ENCODE measurements at places on chromosomes 1 and 21.

DNA sequence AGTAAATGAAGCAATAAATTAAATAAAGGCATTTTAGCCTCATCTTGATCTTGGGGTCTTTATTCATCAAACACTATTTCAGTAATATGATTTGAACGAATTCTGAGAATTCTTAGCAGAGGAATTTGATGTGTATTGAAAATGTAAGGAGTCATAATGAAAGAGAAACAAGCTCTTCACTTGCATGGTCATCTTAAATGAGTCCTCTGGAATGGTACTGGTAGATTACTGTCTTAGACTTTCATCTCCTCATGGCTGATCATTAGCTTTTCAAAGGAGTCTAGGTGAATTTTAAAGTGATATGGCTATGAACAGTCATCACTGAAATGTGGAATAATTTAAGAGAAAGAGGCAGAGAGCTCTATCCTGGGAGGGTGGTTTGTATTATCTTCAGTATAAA, 30.0 kb downstream of the PRRC2C start:
- DNase-seq, result no peak

DNA sequence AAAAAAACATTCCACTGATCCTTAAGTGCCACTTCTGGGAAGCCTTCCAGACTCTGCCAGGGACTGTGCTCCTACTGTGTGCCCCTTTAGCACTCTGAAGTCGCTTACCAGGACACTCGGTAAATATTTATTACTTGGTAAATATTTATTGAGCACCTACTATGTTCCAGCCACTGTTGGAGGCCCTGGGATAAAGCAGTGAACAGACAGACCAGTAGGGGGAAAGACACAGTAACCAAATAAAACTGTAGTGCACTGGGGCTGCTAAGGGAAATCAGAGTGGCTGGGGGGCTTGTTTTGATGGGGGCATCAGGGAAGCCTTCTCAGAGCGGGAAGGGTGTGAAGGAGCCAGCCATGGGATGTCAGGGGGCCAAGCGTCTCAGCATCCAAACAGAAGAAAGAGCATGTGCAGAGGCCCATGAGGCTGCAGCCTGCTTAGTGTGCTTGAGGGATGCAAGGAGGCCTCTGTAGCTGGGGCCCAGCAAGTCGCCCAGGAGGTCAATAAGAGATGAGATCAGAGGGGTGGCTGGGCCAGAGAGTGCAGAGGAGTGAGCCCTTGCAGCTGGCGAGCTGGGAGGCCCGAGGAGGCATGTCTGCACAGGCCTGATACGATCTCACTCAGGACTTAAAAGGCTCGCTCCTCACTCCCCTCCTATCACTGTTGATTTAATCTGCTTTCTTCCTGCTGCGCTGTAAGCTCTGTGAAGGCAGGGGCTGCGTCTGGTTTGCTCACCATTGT, 28.6 kb downstream of the KAZN start:
- DNase-seq, result no peak

DNA sequence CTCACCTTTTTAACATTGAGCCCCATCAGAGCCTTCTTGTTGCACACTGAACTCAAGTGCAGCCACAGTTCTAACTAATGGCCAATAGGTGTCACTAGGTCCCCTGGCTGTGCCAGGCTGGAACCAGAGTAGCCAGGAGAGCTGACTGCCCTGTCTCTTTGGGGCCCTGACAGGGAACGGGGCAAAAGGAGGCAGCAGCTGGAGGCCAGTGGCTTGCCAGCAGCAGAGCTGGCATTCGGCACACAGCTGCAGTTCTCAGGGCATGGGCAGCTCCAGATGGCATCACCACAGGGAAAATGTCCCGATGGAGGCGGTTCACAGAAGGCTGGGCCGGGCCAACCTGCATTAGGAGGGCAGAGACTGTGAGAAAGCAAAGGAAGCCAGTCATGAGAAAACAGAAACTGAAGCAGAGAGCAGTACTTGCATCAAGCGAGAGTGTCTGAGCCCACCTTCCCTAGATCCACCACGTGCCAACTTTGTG, 188.6 kb downstream of the FCRL5 start:
- peak; percentile 48 for DNase-seq

DNA sequence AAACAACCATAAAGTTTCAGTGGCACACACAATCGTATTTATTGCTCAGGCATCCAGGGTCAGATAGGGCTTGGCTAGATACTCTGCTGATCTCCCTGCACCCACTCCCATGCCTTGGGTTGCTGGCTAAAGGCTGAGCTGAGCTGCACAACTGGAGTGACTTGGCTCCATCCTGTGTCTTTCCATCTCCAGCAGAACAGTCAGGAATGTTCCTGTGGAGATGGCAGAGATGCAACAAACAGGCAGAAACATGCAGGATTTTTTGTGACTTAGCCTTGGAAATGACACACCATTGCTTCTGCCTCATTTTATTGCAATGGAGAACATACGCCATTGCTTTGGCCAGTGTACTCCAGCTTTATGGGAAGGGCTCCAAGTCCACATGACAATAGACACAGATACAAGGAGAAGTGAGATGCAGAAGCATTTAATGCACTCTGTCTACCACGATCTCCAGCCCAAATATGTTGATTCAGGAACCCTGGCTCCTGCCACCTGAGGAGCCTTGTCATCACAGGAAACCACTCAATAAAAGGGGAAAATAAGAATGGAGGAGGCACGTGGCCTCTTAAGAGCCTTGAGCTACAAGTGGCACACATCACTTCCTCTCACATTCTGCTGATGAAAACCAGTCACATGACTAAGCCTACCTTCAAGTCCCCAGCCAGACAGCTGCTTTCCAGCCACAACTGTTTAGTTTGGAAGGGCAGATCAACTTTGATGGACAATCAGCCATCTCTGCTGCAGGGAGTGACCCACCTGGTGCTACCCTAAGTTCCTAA, 10.1 kb upstream of the GUCA2B start:
- DNase-seq, result no peak

DNA sequence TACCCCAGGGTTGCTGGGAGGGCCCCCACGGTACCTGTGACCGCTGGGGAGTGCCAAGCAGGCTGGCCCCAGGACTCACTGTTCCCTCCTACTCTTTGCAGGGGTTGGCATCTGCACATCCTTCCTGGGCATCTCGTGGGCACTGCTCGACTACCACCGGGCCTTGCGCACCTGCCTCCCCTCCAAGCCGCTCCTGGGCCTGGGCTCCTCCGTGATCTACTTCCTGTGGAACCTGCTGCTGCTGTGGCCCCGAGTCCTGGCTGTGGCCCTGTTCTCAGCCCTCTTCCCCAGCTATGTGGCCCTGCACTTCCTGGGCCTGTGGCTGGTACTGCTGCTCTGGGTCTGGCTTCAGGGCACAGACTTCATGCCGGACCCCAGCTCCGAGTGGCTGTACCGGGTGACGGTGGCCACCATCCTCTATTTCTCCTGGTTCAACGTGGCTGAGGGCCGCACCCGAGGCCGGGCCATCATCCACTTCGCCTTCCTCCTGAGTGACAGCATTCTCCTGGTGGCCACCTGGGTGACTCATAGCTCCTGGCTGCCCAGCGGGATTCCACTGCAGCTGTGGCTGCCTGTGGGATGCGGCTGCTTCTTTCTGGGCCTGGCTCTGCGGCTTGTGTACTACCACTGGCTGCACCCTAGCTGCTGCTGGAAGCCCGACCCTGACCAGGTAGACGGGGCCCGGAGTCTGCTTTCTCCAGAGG, 6.8 kb downstream of the XKR8 start:
- no peak for DNase-seq

DNA sequence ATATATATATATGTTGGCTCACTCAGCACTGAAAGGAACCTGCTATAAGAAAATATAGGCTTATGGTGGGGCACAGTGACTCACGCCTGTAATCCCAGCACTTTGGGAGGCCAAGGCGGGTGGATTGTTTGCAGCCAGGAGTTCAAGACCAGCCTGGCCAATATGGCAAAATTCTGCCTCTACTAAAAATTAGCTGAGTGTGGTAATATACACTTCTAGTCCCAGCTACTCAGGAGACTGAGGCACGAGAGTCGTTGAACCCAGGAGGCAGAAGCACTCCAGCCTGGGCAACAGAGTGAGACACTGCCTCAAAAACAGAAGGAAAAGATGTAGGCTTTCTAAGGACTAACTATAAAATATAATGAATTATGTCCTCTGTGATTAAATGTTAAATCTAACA, 14.6 kb upstream of the MUTYH start:
- DNase-seq, result no peak

DNA sequence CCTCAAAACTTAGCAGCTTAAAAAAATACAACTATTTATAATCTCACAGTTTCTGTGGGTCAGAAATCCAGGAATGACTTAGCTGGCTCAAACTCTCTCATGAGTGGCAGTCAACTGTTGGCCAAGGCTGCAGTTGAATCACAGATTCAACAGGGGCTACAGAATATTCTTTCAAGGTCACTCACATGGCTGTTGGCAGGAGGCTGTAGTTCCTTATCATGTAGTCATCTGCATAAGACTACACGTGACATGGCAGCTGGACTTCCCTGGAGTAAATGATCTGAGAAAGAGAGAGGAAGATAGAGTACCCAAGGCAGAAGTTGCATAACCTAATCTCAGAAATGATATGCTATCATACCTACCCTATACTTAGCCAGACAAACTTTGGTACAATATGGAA, 75.2 kb upstream of the TSPAN2 start:
- peak; percentile 35 for DNase-seq

DNA sequence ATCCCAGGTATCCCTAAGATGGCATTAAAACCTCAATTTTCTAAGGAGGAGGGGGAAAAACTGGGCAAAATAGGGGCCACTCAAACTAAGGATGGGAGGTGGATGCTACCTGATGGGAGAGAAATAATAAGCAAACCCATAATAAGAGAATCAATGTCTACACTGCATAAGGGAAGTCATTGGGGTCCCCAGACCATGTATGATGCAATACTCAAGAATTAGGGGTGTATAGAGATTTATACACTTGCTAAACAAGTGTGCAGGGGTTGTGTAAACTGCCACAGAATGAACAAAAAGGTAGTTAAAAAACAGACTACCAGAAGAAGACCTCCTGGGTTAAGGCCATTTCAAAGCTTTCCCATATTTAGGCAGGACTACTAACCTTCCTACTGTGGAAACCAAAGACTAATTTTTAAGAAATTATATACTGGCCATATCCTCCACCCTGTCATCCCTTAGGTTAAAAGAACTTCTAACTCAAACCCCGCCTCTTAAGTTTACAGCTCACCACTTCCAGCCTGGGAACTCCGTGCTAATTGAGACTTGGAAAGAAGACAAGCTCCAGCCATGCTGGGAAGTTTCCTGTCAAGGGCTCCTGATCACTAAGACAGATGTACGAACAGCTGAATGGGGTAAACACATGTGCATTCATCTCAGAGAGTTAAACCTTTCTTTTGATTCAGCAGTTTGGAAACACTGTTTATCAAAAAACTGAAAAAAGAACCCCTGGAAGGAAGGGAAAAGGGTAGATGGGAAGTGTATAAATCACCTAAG, 64.4 kb upstream of the TLR5 start:
- DNase-seq, result peak; percentile 63

DNA sequence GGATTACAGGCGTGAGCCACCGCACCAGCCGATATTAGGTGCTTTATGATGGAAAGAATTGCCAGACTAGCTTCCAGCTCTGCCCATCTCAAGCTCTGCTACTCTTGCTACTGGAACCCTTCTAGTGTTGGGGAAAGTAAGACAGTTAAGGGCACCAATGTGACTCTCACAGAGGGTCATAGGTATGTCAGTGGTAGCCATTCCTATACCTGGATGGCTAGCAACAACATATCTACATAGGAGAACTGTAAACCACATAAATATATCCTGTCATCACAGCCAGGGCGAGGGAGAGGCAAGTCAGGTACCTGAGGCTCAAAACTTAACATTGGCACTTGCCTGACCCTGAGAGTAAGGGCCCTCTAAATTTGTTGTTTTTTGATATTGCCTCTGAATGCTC, 1.7 kb upstream of the RHOU start:
- DNase-seq, result no peak

GRCh38 chr1:63746129-63746864, 27.5 kb upstream of the ROR1 start:
- peak; percentile 21 for DNase-seq

DNA sequence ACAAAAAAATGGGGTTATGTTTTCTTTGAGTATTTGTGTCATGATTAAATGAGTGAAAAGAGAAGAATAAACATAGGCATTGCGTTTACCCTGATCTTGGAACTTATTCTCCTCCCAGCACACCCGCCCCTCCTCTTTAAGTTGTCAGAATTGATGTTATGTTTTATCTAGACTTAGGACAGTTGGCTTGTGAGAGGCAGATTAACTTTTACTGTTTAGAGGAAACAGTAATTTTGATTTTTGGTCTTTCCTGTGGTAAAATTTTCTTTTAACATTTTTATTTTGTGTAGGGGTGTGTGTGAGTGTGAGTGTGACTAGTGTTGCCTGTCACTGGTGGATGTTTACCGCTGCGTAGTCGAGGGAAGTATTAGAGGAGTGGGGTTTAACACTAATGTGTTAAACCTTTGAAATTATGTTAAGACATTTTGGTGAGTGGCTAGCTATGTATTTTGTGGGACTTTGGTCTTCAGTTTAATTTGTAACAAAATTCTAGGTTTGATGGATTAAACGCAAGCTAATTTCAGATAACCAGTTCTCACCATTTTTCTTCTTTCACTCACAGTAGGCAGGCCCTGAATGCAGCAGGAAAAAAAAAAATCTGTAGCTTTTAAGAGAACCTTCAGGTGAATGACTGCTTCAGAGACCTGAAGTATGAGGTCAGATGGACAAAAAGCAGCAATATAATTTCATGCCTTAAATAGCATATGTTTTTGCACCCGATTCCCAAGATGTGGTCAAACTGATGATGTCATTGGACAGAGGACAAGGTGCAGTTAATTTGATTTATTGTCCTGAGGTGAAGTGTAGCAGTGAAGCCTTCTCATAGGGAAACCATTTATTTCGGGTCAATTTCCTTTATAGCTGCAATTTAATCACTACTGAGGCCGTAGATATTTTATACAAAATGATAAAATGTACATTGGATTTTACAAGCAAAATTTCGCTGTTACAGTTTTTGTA, 2.7 kb downstream of the POU2F1 start:
- peak; percentile 49 for DNase-seq

- peak; percentile 49 for DNase-seq
Observed at GRCh38 chr1:212699625-212700222, at the start of gene BATF3. Gene BATF3, minus strand, starts transcription at chr1:212699840. Its CDS starts 78 bp downstream, at chr1:212699762.

GRCh38 chr21:35316933-35317332, 267.8 kb upstream of the RUNX1 start:
- peak; percentile 39 for DNase-seq

DNA sequence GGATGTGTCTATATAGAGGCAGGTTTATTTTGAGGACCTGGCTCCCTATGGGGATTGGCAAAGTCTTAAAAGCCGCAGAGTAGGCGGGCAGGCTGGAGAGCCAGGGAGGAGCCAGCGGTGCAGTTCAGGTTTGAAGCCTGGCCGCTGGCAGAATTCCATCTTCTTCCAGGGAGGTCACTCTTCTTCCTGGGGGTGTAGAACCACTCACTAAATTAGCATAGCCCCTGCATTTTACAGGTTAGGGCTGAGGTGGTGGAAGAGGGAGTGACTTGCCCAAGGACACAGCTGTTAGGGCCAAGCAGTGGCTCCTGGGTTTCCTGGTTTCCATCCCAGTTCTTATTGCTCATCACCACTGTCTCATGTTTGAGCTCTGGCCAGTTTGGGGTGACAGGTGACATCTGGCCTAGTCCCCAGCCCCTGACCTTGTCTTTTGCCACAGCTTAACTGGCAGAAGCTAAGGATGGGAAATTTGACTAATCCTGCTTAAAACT, 1.4 kb downstream of the PINK1 start:
- peak; percentile 56 for DNase-seq

Measured in EH (cell line).